HepG2 (cell line): ENCODE measurements at places on chromosomes 3 and 15.
A peak's percentile ranks its signal among the peaks of the same experiment; 100 is the strongest.

- no peak for DNase-seq
- peaks cover 9% of the 10 kb centered on the region; the same call in 1 of the 2 replicates for H3K4me1 ChIP-seq
- H3K36me3 ChIP-seq: no peaks in the 10 kb centered on the region
- no peak overlapping the region for H3K4me3 ChIP-seq
- H3K27me3 ChIP-seq: no peaks in the 10 kb centered on the region
These were observed 25.7 kb downstream of the ZMAT3 start for GRCh38 chr3:179045719-179046402.

- H3K27me3 ChIP-seq: no peaks in the 10 kb centered on the region
- no peak for DNase-seq
These were observed 62.4 kb downstream of the CD200 start for GRCh38 chr3:112395181-112395895.

DNA sequence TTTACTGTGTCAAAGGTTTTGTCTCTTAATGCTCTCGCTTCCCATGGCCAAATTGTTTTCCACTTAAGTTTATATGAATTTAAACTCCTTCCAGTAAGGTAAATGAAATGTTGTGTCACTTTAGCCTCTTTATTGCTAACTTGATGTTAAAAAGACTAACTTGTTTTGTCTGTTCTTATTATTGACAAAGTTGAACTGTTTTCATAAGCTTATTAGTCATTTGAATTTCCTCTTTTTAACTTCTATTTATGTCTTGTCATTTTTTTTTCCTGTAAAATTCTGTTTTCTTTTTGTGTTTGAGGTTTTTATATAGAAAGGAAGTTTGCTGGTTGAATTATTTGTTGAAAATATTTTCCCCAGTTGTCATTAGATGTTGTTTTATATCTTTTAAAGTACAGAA lies 25.8 kb downstream of the FAM98B start:
- H3K4me3 ChIP-seq: no peak overlapping the region
- no peaks in the 10 kb centered on the region for H3K27me3 ChIP-seq
- H3K4me1 ChIP-seq: no peaks in the 10 kb centered on the region
- no peak for DNase-seq

DNA sequence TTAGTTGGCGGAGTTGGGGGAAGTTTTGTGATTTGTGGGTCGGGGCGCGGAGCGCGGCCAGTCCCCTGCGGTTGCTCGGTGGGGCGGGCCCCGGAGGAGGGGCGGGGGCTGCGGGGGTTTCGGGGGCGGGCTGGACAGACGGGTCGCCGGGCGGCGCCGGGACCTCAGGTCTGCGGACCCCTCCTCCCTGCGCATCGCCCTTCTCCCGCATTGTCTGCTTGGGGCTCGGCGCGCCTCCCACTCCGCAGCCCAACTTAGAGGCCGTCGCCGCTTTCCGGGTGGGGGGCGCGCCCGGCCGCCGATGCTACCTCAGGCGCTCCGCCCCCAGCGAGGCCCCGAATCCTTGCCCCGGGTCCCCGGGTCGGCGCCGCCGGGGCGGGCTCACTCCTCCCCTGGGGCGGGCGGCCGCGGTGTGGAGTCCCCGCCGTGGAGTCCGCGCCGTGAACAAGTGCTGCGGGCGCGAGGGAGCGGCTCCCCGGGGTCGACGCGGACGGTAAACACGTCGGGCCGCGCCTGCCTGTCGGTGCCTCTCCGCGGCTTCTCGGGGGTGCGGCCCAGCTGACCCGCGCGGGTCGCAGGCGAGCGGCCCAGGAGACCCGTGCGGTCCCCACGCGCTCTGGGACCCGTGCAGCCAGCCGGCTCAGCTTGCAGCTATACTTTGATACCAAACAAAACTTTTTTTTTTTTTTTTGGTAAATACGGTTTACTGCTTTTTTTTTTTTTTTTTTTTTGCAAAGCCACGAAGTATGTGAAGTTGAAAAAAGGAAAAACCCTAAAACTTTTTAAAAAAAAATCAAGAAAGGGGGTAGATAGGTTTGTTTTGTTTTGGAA lies 624 bp downstream of the AKAP13 start:
- H3K4me3 ChIP-seq: peak overlapping the region; percentile 85
- no peaks in the 10 kb centered on the region for H3K36me3 ChIP-seq
- peak overlapping the region; percentile 93 for H3K27ac ChIP-seq
- peaks cover 45% of the 10 kb centered on the region for H3K4me1 ChIP-seq
- DNase-seq: no peak
- H3K27me3 ChIP-seq: no peaks in the 10 kb centered on the region

- no peak for DNase-seq
- no peaks in the 10 kb centered on the region for H3K27me3 ChIP-seq
- peaks cover 2% of the 10 kb centered on the region; the same call in 1 of the 2 replicates for H3K36me3 ChIP-seq
- H3K4me3 ChIP-seq: no peak overlapping the region
These were observed 48.5 kb downstream of the PXYLP1 start for GRCh38 chr3:141280086-141280485.

DNA sequence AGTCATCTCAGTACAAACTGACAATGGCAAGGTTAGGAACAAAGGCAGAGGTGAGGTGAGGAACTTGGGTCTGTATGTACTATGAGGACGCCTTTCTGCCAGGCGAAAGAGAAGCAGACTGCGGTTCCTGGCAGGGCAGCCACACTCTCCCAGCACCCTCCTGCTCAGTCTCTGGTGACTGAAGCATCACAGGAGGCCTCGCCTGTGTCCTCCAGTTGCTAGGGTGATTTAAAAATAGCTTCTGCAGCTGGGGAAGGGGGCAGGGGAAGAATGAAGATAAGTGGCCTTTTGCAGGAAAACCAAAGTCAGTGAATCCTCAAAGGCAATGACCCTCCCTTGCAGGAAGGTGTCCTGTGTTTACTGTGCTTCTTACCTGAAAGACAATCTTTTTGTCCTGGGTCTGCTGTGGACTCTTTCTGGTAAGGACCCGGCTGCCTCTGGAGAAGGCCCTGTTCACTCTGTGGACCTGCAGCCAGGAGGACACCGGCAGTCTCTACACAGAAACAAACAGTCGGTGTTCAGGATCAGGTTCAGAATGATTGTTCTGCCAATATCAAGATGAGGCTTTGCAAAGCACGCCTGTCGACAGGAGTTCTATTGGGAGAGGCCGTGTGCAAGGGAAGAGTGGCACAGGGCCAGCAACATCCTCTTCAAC lies 65.7 kb upstream of the DGKG start:
- H3K27me3 ChIP-seq: no peaks in the 10 kb centered on the region; the same call in none of the 2 replicates
- H3K36me3 ChIP-seq: no peaks in the 10 kb centered on the region
- no peak overlapping the region for H3K27ac ChIP-seq
- DNase-seq: no peak
- H3K4me3 ChIP-seq: no peak overlapping the region

GRCh38 chr3:155675094-155675493 lies 69.8 kb downstream of the PLCH1 start:
- peaks cover 55% of the 10 kb centered on the region for H3K4me1 ChIP-seq
- no peaks in the 10 kb centered on the region for H3K36me3 ChIP-seq
- no peak for DNase-seq
- H3K4me3 ChIP-seq: no peak overlapping the region
- H3K27ac ChIP-seq: no peak overlapping the region

- no peak for DNase-seq
- no peak overlapping the region for H3K4me3 ChIP-seq
- no peaks in the 10 kb centered on the region for H3K36me3 ChIP-seq
- no peak overlapping the region for H3K27ac ChIP-seq
These were observed 25.5 kb upstream of the TEX55 start for GRCh38 chr3:119120480-119120879.

DNA sequence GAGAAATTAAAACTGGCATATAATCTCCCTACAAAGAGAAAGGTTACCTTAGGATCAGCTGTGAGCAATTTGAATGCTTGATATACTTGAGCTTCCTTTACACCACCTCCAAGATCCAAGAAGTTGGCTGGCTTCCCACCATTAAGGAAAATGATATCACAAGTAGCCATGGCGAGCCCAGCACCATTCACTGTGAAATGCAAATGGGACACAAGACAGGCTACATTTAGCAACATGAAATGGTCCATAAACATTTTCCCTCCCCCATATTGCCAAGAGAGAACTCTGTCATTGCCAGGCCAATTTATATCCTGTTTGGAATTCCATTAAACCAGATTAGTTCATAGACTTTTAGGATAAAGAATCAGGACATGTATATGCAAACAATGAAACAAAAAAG lies 158.7 kb downstream of the SUCLG2 start:
- H3K27ac ChIP-seq: no peak overlapping the region
- no peaks in the 10 kb centered on the region for H3K27me3 ChIP-seq
- no peaks in the 10 kb centered on the region; the same call in 2 of the 3 replicates for H3K36me3 ChIP-seq
- peaks cover 3% of the 10 kb centered on the region for H3K4me1 ChIP-seq
- no peak overlapping the region for H3K4me3 ChIP-seq
- DNase-seq: no peak

GRCh38 chr3:34359064-34359463 lies 560.6 kb downstream of the PDCD6IP start:
- H3K4me3 ChIP-seq: no peak overlapping the region
- no peak overlapping the region for H3K27ac ChIP-seq
- H3K27me3 ChIP-seq: no peaks in the 10 kb centered on the region
- no peaks in the 10 kb centered on the region for H3K4me1 ChIP-seq

- DNase-seq: no peak
- no peak overlapping the region for H3K27ac ChIP-seq
- no peaks in the 10 kb centered on the region for H3K27me3 ChIP-seq
- H3K4me1 ChIP-seq: peaks cover 7% of the 10 kb centered on the region; the same call in 1 of the 2 replicates
- no peaks in the 10 kb centered on the region for H3K36me3 ChIP-seq
These were observed 54.7 kb downstream of the ZNF280D start for GRCh38 chr15:56678571-56678970.

GRCh38 chr3:41682996-41683395 lies 278.9 kb downstream of the ULK4 start:
- DNase-seq: no peak
- H3K4me3 ChIP-seq: no peak overlapping the region
- no peaks in the 10 kb centered on the region for H3K27me3 ChIP-seq
- no peaks in the 10 kb centered on the region for H3K36me3 ChIP-seq
- peaks cover 29% of the 10 kb centered on the region for H3K4me1 ChIP-seq

GRCh38 chr3:59522550-59522949 lies 472.7 kb upstream of the CFAP20DC start:
- no peak for DNase-seq
- H3K36me3 ChIP-seq: no peaks in the 10 kb centered on the region
- H3K4me1 ChIP-seq: no peaks in the 10 kb centered on the region
- no peak overlapping the region for H3K4me3 ChIP-seq

DNA sequence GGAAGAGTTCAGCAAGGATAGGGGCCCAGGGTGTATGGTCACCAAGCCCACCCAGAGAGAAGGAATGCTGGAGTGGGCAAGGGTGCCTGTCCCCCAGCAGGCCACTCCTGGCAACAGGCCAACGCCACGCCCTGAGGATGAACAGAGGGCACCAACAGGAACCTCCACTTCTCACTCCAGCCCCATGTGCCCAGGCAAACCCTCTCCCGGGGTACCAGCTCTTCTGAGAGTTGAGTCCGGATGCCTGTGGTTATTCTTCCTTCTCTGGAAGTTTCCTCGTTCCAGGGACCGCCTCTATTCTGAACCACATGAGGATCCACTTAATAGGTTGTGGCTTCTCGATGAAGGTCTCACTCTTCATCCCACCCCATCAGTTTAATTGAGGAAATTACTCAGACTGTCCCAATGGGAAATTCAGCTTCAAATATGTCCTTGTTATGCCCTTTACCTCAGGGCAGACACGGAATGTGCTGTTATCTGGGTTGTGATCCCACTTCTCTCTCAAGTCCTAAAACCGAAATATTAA lies 114.3 kb downstream of the LIPC start:
- no peak overlapping the region for H3K4me3 ChIP-seq
- no peak overlapping the region for H3K27ac ChIP-seq
- DNase-seq: no peak
- H3K4me1 ChIP-seq: peaks cover 32% of the 10 kb centered on the region

DNA sequence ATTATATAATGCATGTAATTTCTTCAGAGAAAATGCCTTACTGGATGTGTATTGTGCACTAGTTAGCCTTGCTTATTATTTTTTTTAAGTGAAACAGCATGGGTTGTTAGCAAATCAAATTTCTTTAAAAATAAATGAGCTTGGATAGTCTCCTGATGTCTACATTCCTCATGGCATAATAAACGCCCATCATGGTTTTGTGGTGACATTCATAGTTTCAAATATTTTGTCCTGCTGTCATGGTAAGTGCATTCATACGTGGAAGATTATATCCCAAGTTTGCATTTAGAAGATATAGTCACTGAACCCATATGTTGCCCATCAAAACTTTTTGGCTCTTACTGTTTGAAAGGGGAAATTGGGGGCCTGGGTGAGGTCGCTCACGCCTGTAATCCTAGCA lies 130.7 kb downstream of the ALCAM start:
- no peaks in the 10 kb centered on the region for H3K36me3 ChIP-seq
- no peak overlapping the region for H3K4me3 ChIP-seq
- H3K27me3 ChIP-seq: no peaks in the 10 kb centered on the region
- peaks cover 41% of the 10 kb centered on the region for H3K4me1 ChIP-seq

DNA sequence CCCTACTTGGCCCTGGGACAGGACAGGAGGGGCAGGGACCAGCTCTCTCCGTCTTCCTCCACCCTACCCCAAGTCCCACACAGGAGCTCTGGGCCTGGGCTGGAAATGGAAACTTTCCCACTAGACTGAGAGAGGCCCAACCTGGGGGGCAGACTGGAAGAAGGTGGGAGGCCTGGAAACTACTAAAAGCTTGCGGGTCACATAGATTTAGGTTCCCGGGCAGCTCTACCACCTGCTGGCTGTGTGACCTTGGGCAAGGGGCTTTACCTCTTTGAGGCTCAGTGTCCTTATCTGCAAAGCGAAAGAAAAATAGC lies 49.9 kb upstream of the CCDC174 start:
- H3K27me3 ChIP-seq: peaks cover 3% of the 10 kb centered on the region; the same call in 1 of the 2 replicates
- H3K4me1 ChIP-seq: 0 out of 2 replicates have a peak, but pooled peaks cover 9% of the 10 kb centered on the region
- H3K27ac ChIP-seq: no peak overlapping the region

DNA sequence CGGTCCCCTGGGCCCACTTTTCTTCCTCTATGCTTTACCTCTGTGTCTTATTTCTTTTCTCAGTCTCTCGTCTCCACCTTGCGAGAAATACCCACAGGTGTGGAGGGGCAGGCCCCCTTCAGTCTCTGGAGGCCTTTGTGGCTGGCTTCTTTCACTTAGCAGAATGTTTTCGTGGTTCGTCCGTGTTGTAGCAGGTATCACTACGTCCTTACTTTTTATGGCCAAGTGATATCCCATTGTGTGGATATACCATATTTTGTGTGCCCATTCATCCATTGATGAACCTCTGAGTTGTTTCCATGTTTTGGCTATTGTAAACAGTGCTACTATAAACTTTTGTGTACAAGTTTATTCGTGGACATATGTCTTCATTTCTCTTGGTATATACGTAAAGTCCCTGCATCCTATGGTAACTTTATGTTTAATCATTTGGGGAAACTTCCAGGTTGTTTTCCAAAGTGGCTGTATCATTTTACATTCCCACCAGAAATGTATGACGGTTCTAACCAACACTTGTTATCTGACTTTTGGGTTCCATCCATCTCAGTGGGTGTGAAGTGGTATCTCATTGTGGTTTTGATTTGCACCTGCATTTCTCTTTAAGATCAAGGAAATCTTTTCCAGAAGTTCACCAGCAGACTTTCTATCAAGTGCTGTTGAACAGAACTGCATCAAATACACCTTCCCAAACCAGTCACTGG lies 5.6 kb downstream of the PIGZ start:
- peaks cover 88% of the 10 kb centered on the region for H3K4me1 ChIP-seq
- H3K4me3 ChIP-seq: no peak overlapping the region
- no peak for DNase-seq
- peaks cover 25% of the 10 kb centered on the region for H3K36me3 ChIP-seq

GRCh38 chr15:89321521-89322410 lies 12.9 kb downstream of the POLG start:
- DNase-seq: peak; percentile 82
- peak overlapping the region; percentile 17; the same call in 1 of the 2 replicates for H3K4me3 ChIP-seq
- H3K27ac ChIP-seq: peak overlapping the region; percentile 73
- peaks cover 25% of the 10 kb centered on the region for H3K4me1 ChIP-seq
- peaks cover 89% of the 10 kb centered on the region for H3K36me3 ChIP-seq
